ENCODE measurements at places on chromosomes 4 and X. TPM values are rescaled to one million over a fixed set of nuclear protein-coding genes. Genes with fewer than 3 reads are reported as not detected.

Gene MAGEB17
- not detected for polyA plus RNA-seq

Gene FRMD7
- not detected for polyA plus RNA-seq

Gene SPP1
- 226 TPM for polyA plus RNA-seq

Gene HPGDS
- not detected for polyA plus RNA-seq

Gene GLOD5
- polyA plus RNA-seq: not detected

Gene MGAT4D
- not detected for polyA plus RNA-seq

Gene SLC49A3
- polyA plus RNA-seq: 0.12 TPM

Gene EPHA5
- 0.96 TPM for polyA plus RNA-seq

Gene HERC5
- 4.3 TPM for polyA plus RNA-seq

Gene IL13RA1
- 51.1 TPM for polyA plus RNA-seq

Gene PPP1R2C
- not detected for polyA plus RNA-seq

Gene SMIM31
- polyA plus RNA-seq: 0.04 TPM

Gene EGF
- 0.59 TPM for polyA plus RNA-seq

Gene CCNB3
- 1.9 TPM for polyA plus RNA-seq

Gene LGI2
- polyA plus RNA-seq: 0.05 TPM

Measured in A549 (cell line).